Stimulated activated CD8-positive, alpha-beta memory T cell treated with anti-CD3 and anti-CD28 coated beads, Interleukin-2, amount 100 ng/mL, for 48 hours (primary cell): ENCODE measurements at places on chromosomes 7 and 10.

- no peak for DNase-seq
Measured at GRCh38 chr10:51685768-51686167, 13.6 kb downstream of the CSTF2T start.

GRCh38 chr10:71218046-71218650, 5.8 kb downstream of the UNC5B start:
- no peak for DNase-seq

DNA sequence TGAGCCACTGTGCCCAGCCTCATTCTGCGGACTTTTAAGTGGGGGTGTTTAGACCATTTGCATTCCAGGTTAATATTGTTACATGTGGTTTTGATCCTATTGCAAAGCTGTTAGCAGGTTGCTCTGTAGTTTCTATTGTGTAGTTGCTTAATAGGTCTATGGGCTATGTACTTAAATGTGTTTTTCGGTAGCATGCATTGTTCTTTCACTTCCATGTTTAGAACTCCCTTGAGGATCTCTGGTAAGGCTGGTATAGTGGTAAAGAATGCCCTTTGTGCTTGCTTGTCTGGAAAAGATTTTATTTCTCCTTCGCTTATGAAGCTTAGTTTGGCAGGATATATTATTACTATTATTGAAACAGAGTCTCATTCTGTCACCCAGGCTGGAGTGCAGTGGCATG, 13.4 kb upstream of the LRRD1 start:
- no peak for DNase-seq

DNA sequence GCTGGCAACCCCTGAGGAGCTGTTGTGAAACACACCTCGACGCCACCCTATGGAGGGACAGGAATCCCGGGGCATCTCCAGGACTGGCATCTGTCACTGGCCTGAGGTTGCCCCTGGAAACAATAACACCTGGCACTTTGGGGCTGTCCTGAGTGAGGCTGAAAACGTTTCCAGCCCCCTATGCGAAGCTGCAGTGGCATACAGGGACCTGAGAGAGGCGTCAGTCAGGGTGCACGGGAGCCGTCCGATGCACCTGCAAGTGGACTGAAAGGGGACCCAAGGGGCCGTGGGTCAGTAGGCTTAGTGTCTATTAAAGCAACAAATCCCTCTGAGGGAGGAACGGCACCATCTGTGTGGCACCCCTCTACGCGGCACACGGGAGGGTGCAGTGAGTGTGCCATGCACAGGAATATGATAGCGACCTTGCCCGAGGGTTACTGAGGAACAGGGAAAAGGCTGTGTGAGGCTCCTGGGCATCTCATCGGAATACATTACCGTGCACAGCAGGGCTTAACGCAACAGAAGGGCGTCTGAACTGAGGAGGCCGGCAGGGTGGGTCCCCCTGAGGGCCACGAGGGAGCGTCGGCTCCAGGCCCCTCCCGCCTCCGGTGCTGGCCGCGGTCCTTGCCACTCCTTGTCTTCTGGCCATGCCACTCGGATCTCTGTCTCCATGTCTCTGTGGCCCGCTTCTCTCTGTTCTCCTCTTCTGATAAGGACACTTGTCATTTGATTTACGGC, 50.4 kb downstream of the FOXL3 start:
- DNase-seq, result no peak

DNA sequence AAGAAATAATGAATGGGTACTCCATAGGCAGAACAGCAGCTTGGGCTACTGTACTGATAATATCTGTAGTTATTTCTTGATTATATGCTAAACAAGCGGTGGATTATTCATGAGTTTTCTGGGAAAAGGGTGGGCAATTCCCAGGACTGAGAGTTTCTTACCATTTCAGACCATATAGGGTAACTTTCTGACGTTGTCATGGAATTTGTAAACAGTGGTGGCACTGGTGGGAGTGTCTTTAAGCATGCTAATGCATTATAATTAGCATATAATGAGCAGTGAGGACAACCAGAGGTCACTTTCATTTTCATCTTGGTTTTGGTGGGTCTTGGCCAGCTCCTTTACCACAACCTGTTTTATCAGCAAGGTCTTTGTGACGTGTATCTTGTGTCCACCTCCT, 399.7 kb downstream of the CDC14C start:
- no peak for DNase-seq

DNA sequence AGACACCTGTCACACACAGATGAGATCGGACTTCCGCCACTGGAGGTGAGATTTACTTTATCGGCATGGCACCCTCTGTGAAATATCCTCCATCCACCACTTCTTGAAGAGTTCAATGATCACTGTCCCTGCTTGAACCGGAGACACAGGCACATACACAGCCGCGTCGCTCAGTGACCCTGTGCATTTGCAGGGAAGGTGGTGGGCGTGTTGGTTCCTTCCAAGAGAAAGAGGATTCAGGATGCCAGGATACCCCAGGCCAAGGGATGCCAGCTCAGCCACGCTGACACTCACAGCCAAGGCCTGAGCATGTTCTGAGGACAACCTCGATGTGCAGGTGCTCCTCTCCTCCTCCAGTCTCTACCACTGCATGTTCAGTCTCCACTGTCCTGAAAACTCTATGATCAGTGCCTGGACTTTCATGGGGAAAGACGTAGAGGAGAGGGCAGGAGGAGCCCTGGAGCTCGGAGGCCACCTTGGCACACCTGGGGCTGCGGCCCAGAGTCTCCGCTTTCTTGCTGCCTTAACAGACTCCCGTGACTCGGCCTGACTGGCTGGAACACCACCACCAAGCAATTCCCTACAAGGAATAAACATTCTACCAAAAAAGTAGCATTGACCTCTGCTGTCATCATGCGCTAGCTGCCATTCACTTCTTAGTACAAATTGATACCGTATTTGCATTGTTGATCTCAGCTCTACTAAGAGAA, 115.2 kb downstream of the TCERG1L start:
- DNase-seq, result no peak

DNA sequence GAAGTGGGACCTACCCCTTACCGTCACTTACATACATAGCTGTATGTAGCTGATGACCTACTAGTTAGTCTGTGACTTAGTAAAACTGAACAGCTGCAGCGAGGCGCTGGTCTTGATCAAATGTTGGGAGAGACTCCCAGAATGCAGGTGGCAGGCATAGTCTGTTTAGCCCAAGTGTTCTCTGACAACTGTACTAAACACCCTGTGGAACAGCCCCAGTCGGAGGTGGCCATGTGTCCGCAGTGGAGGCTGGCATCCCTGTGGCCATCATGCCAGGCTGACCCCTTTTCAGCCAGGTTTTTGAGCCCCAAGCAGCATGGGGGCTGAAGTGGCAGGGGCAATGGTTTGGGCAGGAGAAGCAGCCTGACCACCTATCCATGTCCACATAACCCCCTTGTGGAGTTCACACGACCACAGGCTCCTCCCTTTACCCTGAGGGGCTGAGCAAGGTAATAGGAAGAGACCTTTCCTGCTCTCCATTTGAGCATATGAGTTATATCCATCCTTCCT, 7.2 kb downstream of the ADCY1 start:
- DNase-seq, result no peak

DNA sequence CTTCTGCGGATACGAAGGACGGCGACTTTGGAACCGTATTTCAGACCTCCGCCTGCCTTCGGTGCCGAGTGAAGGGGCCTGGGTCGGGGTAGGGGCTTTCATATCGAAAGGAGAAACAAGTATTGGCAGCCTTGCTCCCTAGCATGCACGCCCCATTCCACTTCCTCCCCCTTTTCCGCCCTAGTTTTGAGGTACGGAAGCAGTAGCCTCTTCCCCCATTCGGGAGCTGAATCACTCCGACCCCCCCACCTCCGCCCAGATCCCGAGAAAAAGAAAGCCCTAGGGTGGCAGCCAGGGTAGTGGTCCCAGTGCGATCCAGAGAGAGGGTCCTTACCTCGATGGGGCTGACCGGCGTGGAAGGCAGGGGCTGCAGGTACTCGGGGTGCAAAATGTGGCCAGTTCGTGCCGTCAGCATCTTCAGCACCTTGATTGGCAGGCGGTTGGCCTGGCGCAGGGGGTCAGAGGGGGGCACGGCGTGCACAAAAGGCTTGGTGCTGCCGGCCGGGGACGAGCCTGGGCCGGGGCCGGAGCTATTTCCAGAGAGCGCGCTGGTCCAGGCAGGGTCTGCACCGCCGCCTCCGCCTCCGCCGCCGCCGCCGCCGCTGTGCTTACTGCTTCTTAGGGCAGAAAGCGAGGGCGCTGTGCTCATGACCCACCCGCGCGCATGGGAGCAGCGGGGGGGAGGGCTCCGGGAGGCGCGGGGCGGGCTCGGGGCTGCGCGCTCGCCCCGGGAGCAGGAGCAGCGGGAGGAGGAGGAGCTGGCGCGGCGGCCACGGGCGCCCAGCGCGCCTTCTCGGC, 594 bp downstream of the ZNF503 start:
- DNase-seq, result no peak

- DNase-seq, result no peak
Measured at GRCh38 chr7:36017111-36017510, 135.9 kb upstream of the EEPD1 start.
